LHCN-M2 (cell line): ENCODE measurements at places on chromosomes 12 and 14. TPM values are rescaled to one million over a fixed set of nuclear protein-coding genes. Genes with fewer than 3 reads are reported as not detected.

The SMIM41 gene
- not detected in 2 replicates for total RNA-seq

The ST8SIA1 gene
- under 0.01 and 0.86 TPM in 2 replicates for total RNA-seq

DNA sequence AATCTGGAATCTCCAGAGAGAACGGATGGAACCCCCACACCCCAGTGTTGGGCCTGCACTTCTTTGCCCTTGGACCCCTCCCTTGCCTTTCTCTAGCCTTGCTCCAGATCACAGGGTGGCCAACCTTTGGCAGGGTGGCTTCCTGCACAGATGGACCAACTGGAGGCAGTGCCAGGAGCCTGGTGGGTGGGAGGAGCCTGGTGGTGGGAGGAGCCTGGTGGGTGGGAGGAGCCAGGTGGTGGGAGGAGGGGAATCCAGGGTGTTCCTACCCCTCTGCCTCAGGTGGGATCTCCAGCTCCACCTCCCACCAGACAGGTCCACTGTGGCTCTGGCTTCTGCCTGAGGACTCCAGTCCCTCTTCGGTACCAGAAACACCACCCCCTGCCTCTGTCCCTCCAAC, 15.0 kb upstream of the ORAI1 start:
- DNase-seq, result no peak

- no peak for DNase-seq
Observed at GRCh38 chr14:25092258-25092740, 42.4 kb upstream of the STXBP6 start.

GRCh38 chr12:101648195-101648594, 49.2 kb upstream of the CHPT1 start:
- no peak for DNase-seq

- DNase-seq, result no peak
Observed at GRCh38 chr12:1835211-1836131, 15.1 kb downstream of the LRTM2 start.

The HVCN1 gene
- 4.3 and 4.9 TPM in 2 replicates for total RNA-seq

GRCh38 chr12:112170971-112171596, 45.7 kb downstream of the TRAFD1 start:
- DNase-seq, result no peak

The RPAP3 gene
- total RNA-seq, result 23.8 and 29.3 TPM in 2 replicates

DNA sequence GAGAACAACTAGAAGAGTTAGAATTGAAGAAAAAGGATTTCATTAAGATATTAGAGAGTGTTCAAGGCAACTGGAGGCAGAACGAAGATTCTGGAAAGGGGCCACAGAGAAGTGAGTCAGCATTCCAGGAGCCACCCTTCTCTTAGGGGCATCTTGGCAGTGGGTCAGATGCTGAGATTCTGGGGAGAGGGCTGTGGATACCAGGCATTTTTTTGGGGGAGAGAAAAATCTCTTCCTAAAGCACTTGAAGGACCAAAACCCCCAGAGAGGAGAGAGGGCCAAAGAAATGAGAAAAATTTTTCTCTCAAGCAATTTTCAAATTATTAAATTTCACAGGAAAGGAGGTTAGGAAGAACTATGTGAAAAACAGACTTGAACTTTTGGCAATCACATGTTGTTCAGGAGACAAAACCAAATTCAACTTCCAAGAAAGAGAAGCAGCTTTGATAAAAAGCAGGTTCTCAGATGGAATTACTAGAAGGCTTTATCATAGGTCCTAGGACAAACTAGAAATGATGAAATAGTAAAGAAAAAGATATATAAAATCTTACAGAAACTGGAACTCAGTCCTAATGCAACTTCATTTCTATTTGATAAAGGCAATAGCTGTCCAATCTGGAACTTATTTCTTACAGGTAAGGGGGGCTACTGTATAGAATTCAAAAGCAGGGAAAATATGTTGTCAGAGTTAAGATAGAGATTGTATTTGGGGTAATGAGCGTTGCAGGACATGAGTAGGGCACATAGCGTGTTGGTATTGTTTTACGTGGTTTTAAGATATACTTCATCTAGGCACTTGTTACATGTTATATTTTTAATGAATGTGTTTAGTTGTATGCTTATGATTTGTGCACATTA, 1.1 kb upstream of the CLEC2D start:
- no peak for DNase-seq

DNA sequence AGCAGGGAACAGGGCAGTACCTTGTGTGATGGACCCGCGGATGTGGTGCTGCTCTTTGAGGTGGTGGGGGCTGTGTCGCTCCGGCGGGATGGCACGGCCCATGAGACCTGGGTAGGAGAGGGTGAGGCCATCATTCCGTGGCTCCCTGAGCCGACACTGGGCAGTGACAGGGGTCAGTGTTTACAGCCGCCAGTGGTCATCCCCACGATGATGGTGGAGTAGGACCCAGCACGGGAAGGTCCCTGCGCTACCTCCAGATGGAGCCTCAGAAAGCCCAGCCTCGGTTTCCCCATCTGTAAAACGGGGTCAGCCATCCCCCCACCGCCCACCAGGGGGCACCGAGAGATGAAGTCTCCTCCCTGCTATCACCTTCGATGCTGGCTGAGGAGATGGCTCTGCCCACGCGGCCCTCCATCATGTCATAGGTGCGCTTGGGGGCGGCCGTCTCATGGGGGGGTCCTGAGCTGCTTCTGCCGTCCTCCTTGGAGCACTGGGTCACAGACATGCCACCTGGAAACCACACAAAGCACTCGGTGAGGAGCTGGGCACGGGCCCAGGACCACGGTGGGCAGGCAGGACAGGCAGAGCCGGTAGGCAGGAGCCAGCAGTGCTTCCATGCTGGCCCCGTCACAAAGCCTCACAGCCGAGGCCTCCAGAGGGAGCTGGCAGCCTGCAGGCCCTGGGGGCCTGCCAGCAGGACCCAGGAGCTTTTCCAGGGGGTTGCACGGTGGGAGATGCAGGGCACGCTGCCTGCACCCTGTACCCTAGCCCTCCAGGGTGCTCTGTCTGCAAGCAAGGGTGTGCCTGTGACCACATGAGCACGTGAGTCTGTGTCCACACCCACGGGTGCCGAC, 53.1 kb downstream of the RFLNA start:
- DNase-seq, result no peak

GRCh38 chr14:53237488-53237887, 84.4 kb upstream of the DDHD1 start:
- no peak for DNase-seq

- DNase-seq, result no peak
Observed at GRCh38 chr14:98512501-98513251, 759.3 kb downstream of the BCL11B start.

DNA sequence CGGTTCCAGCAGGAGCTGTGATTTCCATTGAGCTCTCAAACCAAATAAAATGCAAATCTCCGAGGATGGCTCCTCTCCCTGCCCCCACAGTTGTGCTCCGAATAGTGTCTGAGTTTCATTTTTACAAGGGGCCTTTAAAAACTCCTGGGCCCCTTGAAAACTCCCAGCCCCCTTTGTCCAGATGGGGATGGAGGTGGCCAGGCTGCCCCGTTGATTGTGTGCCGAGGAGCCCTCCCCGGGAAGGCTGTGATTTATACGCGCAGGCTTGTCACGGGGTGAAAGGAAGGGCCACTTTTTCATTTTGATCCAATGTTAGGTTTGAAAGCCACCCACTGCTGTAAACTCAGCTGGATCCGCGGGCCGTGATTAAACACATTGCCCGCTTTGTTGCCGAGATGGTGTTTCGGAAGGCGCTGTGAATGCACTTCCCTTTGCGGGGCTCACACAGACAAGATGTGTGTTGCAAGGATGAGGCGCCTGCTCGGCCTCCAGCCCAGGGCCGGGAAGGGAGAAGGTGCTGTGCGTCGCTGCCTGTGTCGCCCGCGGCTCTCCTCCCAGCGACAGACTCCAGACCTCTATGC, 98.8 kb downstream of the TMEM132C start:
- DNase-seq, result no peak
